ENCODE measurements at places on chromosomes 1 and 21. TPM values are rescaled to one million over a fixed set of nuclear protein-coding genes. Genes with fewer than 3 reads are reported as not detected.

GRCh38 chr21:25370311-25370744 lies 237.0 kb downstream of the MRPL39 start:
- peak; percentile 92 for DNase-seq

XCL2 gene
- not detected for total RNA-seq

GRCh38 chr1:115098979-115099692 lies 9.8 kb upstream of the TSPAN2 start:
- peak; percentile 21 for DNase-seq

SPATA17 gene
- total RNA-seq: 1.8 TPM

DNA sequence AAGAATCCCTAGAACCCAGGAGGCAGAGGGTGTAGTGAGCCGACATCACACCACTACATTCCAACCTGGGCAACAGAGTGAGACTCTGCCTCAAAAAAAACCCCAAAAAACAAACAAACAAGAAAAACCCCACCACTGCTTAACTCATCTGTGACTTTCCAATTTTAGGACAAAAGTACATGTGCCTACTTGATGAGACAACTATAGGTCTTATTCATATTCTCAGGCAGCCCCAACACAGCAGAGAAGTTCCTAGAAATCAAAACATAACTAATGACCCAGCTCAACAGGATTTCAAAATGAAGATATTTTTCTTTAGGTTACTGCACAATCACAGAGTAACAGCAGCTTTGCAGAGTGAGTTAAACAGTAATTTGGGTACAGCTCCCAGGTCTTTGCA lies 26.4 kb downstream of the TIAM1 start:
- DNase-seq: no peak
